ENCODE measurements at places on chromosomes 6 and 20.
A peak's percentile ranks its signal among the peaks of the same experiment; 100 is the strongest.

- no peak for DNase-seq
Measured at GRCh38 chr6:44967481-44967880, 360.6 kb upstream of the RUNX2 start.

- DNase-seq, result no peak
Measured at GRCh38 chr6:100261486-100261885, 203.2 kb downstream of the SIM1 start.

- no peak for DNase-seq
Measured at GRCh38 chr6:75299801-75300530, 15.4 kb upstream of the TMEM30A start.

- no peak for DNase-seq
Measured at GRCh38 chr20:10565191-10565921, 108.4 kb downstream of the JAG1 start.

DNA sequence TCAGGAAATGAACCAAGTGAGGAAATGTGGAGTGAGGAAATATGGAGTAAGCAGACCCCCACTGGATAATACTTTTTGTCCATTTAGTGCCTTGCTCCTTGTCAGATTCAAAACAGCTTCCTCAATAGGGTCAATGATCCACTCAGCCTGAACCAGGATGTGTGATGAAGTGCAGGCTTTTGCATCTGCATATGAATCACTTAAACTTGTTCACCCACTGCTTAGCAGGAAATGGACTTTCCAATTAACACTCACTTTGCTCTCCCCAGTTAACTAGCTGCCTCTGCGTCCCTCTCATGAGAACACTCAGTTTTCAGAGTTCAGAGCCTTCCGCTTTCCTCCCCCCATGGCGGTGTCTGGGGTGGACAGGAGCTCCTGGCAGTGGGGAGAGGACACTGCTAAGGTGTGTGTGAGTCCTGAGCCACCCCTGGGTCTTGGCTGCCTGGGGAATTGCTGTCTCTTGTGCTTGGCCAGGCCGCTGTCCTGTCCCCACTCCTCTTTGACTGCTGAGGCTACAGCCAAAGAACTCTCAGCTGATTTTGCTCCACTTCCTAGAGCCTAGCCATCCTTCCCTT lies 621.8 kb downstream of the CDH26 start:
- DNase-seq, result no peak

DNA sequence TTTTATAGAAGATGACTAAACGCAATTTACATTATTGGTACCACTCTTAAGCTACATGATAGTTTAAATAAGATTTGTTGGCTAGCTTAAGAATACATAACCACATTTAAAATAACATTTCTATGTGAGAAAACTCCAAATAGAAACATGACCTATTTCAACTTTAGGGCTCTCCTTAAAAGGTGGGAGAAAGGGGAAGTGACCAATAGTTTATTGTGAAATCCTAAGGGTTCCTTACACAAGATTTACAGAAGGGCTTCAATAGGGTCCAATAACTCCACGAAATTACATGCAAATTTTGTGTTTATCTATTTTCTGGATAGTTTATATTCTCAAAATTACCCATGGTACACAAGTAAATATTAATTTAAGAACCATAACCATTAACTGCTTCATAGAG lies 91.6 kb upstream of the DST start:
- no peak for DNase-seq

GRCh38 chr6:78347191-78347916 lies 520.0 kb upstream of the IRAK1BP1 start:
- DNase-seq, result no peak

- DNase-seq, result no peak
Measured at GRCh38 chr6:161924516-161925116, 650.8 kb upstream of the AGPAT4 start.

DNA sequence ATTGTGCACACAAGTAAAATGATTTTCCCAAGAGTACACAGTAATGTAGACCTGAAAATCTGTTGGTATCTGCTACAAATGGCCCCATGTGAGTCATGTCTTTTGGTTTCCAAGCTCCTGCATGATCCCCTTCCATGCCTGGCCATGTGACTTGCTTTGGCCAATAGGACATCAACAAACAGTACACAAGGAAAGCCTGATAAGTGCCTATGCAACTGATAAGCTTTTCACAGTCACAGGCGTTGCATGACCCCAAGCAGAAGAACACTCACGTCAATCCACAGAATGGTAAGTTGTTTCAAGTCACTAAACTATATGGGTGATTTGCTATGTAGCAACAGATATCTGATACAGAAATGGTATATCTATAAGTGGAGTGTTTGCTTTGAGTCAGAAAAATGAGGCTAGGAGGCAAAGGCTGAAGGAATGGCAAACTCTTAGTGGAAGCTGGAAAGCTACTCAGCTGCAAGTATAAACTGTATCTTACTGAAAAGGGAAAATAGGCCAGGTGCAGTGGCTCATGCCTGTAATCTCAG lies 160.1 kb upstream of the BEND3 start:
- no peak for DNase-seq

GRCh38 chr6:50288881-50289280 lies 239.2 kb upstream of the DEFB112 start:
- DNase-seq, result no peak

GRCh38 chr20:63381781-63382431 lies 20.8 kb upstream of the CHRNA4 start:
- no peak for DNase-seq

GRCh38 chr6:81950877-81951276 lies 198.4 kb upstream of the TENT5A start:
- DNase-seq, result peak; percentile 25

- DNase-seq, result no peak
Measured at GRCh38 chr6:45300736-45301135, 27.4 kb upstream of the RUNX2 start.

DNA sequence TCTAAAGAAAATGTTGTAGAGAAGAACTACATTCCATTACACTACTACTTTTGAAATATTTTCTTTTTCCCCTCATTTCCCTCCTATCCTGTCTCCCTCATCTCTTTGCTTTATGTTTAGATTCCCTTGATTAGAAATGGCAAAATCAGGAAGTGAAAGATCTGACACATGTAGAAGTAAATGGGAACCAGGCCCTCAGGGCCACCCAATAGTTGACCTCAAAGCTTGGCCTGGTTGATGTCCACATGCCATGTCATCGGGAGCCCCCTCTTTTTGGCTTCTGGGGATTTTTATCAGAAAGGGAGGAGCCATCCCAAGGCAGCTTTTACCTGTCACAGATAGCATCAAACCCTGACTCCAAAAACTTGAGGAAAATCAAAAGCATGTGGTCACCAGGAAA lies 168.3 kb upstream of the ECI2 start:
- no peak for DNase-seq

- no peak for DNase-seq
Measured at GRCh38 chr6:3379482-3380060, 77.3 kb downstream of the SLC22A23 start.

DNA sequence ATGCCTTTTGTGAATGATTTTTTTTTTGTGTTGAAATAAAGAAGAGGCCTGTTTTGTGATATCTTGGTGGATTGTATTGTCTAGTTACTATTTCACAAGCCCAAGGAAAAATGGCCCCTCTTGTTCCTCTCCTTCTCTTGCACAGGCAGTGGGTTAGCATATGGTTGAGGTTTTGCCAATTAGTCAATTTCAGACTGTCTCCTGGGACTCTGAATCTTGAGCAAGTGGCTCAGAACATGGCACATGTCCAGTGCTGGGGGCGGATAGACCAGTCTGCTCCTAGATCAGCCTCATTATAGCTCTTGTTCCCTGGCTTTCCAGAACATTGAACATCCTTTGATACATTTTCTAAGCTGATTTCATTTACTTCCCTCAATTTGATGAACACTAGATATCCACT lies 589.2 kb downstream of the PHF3 start:
- no peak for DNase-seq

DNA sequence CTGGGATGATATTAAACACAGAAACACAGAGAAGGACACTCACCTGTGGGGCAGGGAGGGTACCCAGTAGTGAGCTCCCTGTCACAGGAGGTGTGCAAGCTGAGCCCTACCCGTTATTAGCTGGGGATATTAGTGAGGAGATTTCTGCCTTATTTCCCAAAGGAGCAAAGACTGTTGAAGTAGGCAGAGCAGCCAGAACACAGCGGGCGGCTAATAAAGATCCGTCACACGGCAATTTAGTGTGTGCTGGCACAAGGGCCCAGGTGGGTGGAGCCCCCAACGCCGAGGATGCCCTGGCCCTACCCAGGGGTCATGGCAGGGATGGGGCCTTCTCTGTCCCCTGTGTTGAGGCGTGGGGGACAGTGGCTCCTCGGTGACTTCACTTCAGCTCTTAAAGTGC lies 8.3 kb downstream of the VSTM2L start:
- no peak for DNase-seq

DNA sequence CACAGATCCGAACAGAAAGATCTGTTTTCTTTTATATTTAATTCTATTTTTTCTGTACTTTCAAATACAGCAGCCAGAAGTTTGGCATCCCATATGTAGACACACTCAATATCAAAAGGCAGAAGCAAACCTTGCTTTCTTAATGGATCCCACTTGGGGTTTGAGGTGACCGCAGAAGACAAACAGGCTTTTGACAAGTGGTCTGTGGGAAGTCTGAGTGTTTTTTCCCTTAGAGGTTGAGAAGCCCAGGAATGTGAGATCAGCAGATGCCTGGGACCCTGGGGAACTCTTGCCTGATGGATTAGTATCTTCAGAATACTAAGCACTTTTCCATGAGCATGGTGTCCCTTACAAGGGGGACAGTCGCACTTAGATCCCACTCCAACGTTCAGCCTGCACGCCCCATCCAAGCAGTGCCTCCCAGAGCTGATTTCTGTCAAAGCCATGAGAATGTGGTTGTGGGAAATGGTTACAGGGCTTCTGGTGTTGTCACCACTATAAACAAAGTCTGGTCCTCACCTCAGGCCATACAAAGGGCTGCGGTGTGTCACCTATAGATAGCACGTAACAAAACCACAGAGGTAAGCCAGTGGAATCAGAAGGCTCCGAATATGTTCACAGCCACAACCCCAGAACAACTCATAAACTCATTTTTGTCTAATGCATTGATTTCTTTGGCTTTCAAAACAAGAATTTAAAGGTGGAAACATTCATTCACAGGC lies 12.7 kb downstream of the IL17F start:
- no peak for DNase-seq

DNA sequence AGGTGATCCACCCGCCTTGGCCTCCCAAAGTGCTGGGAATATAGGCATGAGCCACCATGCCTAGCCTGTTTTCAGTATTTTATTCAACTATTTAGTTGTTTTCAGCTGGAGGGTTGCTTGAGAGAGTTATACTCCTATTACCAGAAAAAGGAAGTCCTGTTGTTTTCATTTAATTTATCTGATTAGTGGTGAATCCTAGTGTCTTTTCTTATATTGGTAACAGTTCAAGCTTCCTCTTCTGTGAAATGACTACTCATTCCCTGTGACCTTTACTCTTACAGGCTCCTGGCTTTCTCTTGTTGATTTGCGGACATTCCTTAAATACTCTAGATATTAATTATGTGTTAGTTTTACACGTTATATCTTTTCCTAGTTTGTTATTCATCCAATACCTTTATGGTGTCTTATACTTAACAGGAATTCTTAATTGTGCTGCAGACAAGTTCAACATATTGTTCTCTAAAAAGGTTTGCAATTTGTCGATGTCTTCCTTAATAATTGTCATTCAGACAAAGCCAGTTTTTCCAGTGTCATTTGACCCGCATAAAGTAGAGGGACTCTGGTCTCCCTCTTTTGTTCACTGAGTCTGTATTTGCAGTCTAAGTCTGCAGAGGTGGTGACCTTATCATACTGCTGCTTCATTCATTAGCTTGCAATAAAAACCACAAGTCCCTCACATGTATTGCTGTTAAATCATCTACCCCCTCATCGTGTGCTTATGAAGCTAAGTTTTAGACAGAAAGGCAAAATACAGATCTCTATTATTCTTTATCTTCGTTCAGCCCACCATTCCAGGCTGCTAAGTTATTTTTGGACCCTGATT lies 51.4 kb downstream of the ZBTB9 start:
- DNase-seq, result no peak

GRCh38 chr6:47651505-47651944 lies 46.9 kb upstream of the ADGRF4 start:
- no peak for DNase-seq

GRCh38 chr6:92967362-92967761 lies 452.0 kb downstream of the EPHA7 start:
- no peak for DNase-seq

DNA sequence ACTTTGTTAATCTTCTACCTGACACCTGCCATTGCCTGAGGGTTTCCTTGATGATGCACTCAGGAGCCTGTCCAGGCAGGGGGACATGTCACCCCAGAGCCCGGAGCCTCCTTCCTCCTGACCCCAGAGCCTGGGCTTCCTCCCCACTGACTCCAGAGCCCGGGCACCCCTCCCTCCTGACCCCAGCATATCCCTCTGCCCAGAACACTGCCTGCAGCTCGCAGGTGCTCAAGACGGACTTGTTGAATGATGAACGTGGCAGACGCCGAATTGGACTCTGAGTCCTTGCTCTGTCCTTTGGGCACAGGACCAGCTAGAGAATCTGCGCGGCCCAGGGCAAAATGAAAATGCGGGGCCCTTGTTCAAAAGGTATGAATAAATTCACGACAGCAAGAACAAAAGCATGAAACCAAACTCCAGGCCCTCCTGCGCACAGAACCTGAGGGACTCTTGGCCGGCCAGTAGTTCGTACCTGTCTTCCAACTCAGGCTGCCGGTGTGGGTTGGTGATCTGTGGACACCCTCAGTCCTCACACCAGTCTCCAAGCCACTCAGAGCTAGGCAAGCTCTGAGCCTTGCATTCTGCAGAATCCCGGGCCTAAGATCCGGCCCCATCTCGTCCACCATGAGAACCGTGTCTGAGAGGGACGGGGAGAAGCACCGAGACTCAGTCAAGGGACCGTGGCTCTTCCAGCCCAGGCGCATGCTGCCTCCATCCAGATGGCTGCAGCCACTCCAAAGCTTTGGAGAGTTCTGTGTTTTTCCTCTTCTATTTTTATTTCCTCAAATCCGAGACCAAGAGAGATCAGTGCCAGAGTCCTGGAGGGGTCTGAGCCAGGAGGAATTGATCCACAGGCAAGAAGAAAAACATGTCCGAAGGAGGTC lies 104.7 kb downstream of the BMP7 start:
- DNase-seq, result no peak

- no peak for DNase-seq
Measured at GRCh38 chr6:72861935-72862432, 240.1 kb downstream of the KCNQ5 start.

DNA sequence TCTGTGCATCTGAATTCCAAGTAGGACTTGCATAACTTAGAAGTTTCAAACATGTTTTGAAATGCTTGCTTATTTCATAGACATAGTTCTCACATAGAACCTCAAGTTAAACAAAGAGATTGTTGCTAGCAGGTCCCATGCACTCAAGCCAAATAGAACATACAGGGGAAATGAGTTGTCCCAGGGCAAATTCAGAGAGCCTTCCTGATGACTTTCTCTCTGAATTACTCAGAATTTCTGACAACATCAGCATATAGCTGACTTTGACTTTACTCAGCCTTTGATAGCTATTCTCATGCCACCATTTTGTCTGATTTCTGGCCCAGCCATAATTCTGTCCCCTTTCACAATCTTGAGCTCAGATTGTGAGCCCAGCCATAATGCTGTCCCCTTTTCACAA lies 333.2 kb upstream of the PLCB4 start:
- no peak for DNase-seq

Measured in pons (tissue), 1 donor.